ENCODE measurements at places on chromosomes 1 and 21.

GRCh38 chr21:34887105-34887442, 162.0 kb downstream of the RUNX1 start:
- no peak for DNase-seq

GRCh38 chr1:244450597-244451538, 841 bp downstream of the ADSS2 start:
- DNase-seq, result peak; percentile 29

DNA sequence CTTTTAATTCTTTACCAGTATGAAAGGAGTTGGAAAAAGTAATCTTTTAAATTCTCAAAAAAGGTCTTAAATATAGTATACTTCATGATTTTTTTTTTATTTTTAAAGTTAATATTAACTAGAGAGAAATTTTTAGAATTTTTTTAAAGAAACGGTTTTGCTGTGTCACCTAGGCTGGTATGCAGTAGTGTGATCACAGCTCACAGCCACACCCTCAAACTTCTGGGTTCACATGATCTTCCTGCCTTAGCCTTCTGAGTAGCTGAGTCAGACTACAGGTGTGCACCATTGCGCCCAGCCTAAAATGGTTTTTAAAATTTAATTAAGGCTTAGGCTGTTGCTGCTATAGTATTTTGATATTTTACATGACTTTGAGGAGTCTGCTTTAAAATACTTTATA, 52.4 kb downstream of the TLCD4 start:
- DNase-seq, result no peak

- no peak for DNase-seq
Observed at GRCh38 chr1:220313576-220313975, 41.3 kb upstream of the RAB3GAP2 start.

GRCh38 chr1:54517496-54517895, 30.5 kb upstream of the ACOT11 start:
- no peak for DNase-seq

GRCh38 chr1:226510453-226510852, 38.1 kb upstream of the STUM start:
- DNase-seq, result no peak

DNA sequence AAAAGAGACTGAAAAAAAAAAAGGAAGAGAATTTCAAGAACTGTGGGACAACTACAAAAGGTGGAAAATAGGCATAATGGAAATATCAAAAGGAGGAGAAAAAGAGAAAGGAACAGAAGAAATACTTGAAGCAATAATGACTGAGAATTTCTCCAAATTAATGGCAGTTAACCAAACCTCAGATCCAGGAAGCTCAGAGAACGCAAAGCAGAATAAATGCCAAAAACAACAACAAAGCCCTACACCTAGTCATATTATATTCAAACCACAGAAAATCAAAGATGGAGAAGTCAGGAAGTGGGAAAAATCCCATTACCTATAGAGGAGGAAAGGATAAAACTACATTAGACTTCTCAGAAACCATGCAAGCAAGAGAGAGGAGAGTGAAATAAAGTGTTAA, 20.7 kb upstream of the AHCYL1 start:
- no peak for DNase-seq

DNA sequence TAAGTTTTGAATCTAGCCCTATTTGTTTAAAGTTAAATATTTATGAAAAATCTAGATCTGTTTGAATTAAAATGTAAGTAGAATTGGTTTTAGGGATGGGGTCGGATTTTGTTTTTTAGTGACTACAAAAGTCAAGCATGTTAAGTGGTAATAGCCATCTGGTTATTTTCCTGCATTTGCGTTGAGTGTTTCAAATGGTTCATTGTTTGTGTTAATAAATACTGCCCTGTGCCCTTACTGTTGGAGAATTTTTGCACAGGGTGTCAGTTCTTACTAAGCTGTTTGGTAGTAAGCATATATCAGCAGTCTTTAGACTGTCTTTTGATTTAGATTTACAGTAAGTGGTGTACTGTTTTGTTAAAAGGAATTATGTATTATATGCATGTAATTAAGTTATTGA, 46.1 kb upstream of the TARS2 start:
- DNase-seq, result no peak

DNA sequence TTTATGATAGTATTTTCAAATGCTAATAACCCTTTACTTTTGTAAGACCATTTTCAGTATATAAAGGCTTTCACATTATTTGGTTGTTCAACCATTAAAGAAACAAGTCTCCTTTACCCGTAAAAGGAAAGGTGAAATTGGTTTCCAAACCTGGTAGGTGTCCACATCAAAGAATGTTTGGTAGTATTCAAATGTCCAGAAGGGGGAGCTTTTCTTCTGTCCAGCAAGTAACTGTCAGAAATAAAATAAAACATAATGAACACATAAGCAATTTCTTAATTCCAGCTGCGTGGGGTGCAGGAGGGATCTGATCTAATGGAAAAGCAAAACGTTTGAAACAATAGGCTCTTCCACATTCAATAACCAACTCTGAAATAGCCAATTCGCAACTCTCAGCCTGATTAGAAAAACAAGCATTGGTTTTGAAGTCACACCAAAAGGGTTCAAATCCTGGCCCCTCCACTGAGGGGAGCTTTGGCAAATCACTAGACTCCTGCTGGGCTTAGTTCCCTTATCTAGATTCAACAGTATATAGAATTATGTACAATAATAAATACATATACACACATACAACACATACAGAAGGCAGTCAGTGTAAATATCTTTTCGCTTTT, 11.0 kb downstream of the YIPF1 start:
- peak; percentile 64 for DNase-seq

GRCh38 chr21:42734323-42734971, 81.0 kb downstream of the PDE9A start:
- no peak for DNase-seq

DNA sequence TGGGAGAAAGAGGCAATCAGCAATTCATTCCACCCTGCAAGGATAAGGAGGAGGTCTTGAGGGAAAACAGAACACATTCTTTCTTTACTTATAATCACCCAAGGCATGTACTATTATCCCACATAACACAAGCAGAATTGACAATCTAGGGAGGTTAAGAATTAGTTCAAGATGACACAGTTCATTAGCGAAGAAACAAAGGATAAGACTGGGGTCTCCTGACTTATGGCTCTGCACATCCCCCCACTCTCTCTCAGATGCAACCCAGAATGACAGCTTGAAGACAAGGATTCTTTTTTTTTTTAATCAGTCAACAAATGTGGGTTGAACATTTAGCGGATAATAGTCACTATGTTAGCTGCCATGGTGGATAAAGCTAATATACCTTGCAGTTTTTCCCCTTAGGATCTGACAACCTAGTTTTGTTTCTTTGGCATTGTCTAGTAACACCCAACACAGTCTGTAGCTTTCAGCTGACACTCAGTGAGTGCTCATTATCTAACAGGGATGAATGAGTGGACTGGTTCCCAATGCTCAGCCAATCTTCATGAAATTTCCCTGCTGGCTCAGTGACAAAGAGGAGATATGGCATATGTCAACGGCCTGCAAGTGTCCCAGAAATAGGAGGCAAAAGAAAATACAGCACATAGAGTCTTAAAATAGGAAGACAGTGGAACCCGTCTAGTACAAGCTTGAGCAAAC, 35.1 kb downstream of the RXRG start:
- no peak for DNase-seq

DNA sequence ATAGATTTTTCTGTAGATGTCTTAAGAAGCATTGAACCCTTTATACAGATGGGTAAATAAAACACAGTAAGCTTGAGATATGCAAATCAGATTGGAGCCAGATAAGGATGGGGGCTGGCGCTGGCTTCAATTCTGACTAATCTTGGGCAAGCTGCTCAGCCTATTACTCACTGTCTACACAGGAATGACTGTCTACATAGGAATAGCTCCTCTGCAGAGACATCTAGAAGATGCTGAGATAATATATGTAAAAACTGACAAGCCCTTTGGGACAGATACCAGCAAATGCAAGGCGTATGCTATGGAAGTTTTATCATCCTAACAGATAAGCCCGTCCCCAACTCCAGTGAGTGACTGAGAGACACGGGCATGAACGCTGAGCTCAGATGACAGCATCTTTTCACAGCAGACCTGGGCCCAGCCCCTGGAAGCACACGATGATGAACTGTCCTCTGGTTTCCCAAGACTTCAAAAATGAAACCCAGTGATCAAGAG, 1.7 kb downstream of the CLDN14 start:
- no peak for DNase-seq

DNA sequence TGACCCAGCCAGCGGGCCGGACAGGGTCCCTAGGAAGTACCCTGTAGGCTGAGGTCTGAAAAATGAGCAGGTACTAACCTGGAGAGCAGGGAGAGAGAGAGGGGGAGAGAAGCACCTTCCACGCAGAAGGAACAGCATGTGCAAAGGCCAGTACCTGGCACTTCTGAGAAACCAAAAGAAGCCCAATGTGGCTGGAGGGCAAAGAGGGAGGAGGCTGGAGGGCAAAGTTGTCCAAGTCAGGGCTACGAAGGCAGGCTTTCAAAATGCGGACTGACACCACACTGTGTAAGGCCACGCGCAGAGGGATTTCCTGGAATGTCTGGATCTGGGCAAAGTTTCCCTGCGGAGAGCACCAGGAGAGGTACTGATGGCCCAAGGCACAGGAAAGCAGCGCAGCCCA, 64.4 kb downstream of the SSBP3 start:
- no peak for DNase-seq
